Right atrium auricular region (tissue), 2 donors: ENCODE measurements at places on chromosomes 11 and 22. TPM values are rescaled to one million over a fixed set of nuclear protein-coding genes. Genes with fewer than 3 reads are reported as not detected.

GRCh38 chr11:64643920-64644646 is 53.1 kb downstream of the SLC22A12 start:
- peaks cover 10% of the 10 kb centered on the region for H3K27me3 ChIP-seq
- no peak for DNase-seq
- H3K27ac ChIP-seq: no peak overlapping the region
- no peaks in the 10 kb centered on the region for H3K36me3 ChIP-seq
- peaks cover 17% of the 10 kb centered on the region for H3K4me1 ChIP-seq

GRCh38 chr11:103532133-103532788 is 423.0 kb downstream of the DYNC2H1 start:
- no peak overlapping the region for H3K27ac ChIP-seq
- DNase-seq: no peak
- no peaks in the 10 kb centered on the region for H3K27me3 ChIP-seq
- no peak overlapping the region for H3K4me3 ChIP-seq

The OR2AT4 gene
- not detected for total RNA-seq

The LDHA gene
- 187 TPM for total RNA-seq

GRCh38 chr22:28505416-28506149 is 174.1 kb downstream of the TTC28 start:
- H3K4me3 ChIP-seq: no peak overlapping the region
- H3K36me3 ChIP-seq: no peaks in the 10 kb centered on the region
- no peak overlapping the region for H3K27ac ChIP-seq
- H3K27me3 ChIP-seq: no peaks in the 10 kb centered on the region

The RIMBP3B gene
- 0.08 TPM for total RNA-seq

The KCNJ11 gene
- 18.7 TPM for total RNA-seq

The DUSP8 gene
- total RNA-seq: 4.4 TPM

The PANX3 gene
- total RNA-seq: not detected
